Cardiac fibroblast (primary cell): ENCODE measurements at places on chromosomes 3 and 15.

DNA sequence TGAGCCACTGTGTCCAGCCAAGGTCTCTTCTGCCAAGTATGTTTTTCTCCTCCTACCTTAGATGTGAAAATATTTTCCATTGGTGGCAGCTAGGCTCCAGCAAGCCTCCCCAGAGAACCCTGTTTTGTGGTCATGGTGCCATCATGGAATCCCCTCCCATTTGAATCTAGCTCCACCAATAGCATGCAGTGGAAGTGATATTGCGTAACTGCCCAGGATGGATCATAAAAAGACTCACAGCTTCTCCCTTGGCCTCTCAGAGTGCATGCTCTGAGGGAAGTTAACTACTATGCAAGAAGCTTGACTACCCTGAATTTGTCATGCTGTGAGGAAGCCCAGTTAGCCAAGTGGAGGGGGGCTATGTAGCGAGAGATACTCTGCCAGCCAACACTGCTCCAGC lies 27.5 kb downstream of the CRYGS start:
- DNase-seq, result no peak

- DNase-seq, result peak; percentile 61
Observed at GRCh38 chr15:39124553-39125171, 456.2 kb upstream of the THBS1 start.

DNA sequence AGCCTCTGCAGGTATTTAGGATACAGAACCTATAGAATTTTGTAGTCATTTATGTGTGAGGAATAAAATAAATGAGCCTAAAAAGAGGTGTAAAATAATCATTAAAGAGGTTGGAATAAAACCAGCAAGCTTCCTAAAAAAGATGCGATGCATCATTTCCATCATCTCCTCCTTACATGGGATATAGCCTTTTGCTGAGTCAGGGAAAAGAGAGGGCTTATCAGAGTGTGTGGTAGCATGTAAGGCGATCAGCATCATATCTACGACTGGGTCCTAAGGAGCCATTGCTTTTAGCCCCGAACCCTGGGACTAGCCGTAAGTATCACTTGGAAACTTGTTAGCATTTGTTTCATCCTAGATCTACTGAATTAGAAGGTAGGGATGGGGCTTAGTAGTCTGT lies 94.9 kb downstream of the DTWD1 start:
- DNase-seq, result no peak

DNA sequence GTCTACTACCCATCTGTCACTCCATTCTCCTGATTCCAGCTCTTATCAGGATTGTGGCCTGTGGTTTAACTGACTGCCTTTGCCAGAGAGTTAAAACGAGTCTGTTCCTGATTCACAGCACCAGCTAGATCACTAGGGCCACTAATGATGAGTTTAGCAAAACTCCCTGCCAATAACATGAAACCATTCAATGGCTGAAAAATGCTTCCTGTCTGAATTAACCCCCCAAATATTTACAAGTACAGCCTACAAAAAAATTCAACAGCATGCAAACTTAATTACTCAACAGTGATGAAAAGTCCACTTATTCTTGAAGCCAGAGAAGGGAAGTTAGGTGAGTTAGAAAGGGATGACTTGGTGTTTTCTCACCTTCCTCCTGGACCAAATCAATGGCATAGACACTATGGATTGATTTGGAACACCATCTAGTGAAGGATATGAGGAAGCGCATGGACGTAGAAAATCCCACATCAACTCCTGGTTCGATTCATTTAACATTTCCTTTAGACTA lies 141.4 kb downstream of the TGFBR2 start:
- DNase-seq, result peak; percentile 61

DNA sequence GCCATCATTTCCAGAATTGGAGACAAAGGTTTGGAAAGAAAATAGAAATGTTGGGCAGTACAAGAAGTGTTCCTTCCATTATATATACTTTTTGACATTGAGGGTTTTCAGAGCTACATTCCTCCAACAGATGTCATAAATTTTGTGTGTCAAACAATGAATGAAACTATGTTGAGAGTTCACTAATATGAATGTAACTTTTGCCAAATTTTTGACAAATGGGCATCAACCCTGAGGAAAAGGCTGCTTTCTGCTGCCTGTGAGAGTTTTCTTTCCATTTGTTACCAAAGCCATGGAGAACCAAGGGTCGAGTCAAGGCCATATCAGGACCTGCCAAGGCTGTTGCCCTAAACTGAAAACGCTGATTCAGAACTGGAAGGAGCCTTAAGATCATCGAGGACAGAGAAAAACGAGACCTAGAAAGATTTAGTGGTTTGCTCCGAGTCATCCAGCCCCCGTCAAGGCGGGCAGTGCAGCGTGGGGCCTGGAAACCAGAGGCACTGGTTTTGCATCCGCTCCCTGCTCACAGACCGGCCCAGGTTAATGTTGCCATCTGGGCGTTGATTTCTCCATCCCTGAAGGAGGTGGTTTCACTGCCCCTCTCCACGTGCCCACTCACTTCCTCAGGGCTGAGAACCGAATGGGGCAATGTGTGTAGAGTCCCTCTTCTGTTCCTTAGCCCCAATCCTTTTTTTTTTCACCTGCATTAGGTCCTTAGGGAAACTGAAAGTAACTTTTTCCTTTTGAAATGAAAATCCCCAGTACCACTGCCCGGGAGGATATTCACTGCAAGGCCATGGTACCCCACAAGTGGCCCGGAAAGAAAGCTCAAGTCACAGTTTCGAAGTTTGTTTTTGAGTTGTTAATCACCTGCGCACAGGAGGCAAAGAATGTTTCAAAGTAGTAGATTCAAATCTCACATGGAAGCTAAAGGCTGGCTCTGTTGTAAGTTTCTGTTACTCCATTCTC lies 32.8 kb downstream of the TPM1 start:
- peak; percentile 27 for DNase-seq

DNA sequence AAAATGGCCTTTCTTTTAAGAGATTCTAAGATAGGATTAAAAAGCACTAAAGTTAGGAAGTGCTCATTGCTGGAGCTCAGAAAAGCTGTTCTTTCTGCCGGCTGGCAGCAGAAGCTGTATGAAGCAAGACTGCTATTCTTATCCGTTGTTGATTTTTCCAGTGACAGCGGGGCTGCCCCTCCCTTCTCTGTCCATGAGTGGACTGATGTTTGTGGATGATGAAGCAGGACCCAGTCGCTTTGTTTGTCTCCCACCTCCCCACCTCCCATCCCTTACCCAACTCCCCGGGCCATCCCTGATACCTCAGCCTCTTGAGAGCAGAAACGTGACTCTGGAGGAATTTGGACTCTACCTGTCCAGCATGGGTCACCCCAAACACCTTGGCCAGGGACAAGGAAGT lies 10.3 kb upstream of the MUSTN1 start:
- DNase-seq, result peak; percentile 63

DNA sequence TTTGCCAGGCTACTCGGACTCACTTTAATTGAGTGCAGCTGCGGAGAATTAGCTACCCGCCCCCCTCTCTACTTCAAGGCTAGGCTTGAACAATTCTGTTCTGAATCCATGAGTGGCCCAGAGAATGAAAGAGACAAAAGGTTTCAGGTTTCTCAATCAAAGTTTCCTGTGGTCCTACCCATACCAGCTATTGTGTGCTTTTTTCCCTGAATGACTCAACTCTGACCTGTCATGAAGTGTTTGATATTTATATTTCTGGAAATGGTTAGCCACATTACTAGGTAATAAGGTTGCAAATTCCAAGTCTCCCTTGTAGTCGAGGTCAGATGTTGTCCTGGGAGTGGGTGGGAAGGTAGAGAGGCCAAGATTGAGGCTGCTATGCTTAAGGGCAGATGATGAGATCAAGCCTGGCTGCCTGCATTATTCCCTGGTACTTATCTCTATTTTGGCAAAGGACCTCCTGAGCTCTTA lies 392.7 kb upstream of the TBL1XR1 start:
- DNase-seq, result peak; percentile 93

GRCh38 chr3:195921334-195921791 lies 13.0 kb upstream of the TNK2 start:
- no peak for DNase-seq

GRCh38 chr3:116863822-116864589 lies 154.4 kb downstream of the TUSC7 start:
- DNase-seq, result peak; percentile 73

DNA sequence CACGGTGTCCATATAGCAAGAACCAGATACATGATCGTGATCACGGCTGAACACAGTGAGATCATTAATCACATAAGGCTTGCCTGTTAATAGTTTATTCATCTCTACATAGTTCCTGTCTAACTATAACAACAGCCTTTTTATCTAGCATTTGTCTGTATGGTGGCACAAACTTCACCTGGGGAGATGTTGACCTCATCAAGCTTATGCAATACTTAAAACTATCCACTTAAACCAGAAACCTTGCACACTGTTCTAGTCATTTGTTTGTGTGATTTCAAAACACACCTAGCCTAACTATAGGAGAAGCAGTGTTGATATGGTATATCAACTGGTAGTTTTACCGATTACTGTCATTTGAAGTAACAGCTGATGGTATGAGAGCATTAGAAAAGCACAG lies 124.8 kb downstream of the VPS13C start:
- DNase-seq, result no peak

GRCh38 chr15:78170848-78171773 lies 21.9 kb downstream of the IDH3A start:
- no peak for DNase-seq

- peak; percentile 95 for DNase-seq
Observed at GRCh38 chr3:132083583-132084279, 48.9 kb upstream of the CPNE4 start.

GRCh38 chr15:92711457-92711831 lies 55.9 kb upstream of the FAM174B start:
- no peak for DNase-seq

DNA sequence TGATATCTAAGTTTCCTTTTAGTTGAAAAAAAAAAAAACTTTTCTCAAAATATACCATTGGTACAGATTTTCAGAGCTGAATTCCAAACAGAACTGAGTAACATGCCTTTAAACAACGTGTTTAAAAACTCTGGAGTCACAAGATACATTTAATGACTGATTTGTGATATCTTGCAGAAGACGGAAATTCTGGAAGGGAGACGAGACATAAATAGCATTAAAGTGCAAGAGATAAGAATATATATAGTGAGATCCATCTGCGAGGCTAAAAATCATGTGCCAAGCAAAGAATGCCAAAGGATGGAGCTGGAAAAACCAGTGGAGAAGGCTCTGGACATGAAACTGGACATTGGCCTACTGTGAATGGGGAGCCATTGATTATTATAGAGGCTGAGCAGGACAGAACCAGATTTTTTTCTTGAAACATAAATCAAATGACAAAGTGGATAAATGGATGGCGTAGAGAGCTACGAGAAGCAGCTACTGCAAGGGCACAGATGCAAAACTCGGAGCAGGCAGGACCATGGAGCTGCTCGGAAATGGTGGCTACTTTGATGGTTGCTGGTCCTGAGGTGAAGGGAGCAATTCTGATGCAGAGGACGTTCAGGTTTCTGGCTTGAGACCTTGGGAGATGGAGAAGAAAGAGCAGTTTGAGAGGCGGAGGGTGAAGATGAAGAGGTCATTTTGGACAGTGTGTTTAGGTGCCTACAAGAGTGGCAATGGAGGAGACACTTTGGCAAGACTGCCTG lies 88.8 kb downstream of the CPN2 start:
- no peak for DNase-seq

- DNase-seq, result peak; percentile 37
Observed at GRCh38 chr3:72018343-72018984, 233.5 kb upstream of the PROK2 start.

- no peak for DNase-seq
Observed at GRCh38 chr3:80542456-80542855, 774.7 kb upstream of the ROBO1 start.

DNA sequence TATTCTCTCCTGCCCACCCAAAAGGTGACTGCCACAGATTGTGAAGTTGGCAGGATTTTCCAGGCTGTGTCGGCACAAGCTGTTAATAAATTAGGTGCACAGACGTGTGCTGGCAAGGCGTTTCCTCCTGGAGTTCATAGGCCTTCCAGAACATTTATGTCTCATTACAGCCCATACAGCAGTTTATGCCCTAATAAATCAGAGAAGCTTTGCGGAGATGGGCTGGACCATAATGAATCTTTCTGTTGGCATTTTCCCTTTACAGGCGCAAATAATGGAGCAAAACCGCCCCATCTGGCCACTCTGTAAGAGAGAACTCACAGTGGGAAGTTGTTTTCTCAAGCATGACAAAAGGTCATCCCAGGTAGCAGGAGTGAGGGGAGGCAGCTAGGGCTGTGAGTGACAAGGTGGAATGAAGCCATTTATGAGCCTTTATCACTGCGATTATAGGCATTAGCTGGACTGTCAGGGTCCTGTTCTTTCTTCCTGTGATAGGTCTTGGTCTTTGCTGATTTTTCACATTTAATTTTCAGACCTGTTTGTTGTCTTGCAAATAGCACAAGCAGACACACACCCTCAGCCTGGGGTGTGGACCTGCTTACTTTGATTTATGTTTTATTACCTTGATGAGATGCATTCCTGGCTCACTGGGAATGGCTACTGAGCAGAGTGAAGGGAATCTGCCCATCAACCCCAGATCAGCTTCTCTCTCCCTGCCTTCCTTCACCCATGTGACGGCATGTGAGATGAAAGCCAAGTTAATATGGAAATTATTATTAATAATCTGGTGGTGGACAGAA lies 257.5 kb downstream of the LRTM1 start:
- no peak for DNase-seq

GRCh38 chr3:57983734-57984518 lies 24.3 kb upstream of the FLNB start:
- peak; percentile 94 for DNase-seq

DNA sequence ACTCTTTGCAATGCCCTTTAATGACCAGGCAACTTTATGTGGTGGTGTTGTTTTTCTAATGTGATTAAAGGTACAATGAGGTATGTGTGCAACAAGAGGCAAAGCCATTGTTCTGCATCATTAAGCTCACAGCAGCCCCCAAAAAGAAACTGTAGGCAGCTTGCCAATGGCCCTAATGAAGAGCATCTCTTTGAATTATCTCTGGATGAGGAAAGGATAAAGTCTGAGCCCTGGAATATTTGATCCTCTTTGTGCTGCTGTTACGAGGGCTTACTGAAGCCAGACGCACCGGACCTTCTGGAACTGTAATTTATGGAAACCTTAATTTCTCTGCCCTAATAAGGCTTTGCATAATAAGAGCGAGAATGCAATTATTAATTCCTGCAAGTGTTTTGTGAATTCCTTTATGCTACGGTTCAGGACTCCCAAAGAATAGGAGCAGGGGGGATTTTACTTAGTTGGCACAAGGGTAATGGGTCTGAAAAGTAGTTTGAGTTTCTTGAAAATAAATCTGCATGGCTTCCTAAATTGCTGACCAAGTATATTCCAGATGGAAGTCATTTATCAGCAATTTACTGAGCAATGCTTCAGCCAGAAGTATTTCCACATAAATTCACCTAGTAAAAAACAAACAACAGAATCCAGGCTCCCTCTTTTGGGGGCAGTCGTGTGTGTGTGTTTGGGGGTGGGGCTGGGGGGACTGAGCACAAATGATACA lies 193.4 kb downstream of the PDZRN3 start:
- no peak for DNase-seq

- DNase-seq, result no peak
Observed at GRCh38 chr15:50786871-50787270, 21.4 kb upstream of the SPPL2A start.
